ENCODE measurements at places on chromosomes 6 and 20.

- DNase-seq: no peak
These were observed 1.4 kb downstream of the TUBB2B start for GRCh38 chr6:3226042-3226441.

DNA sequence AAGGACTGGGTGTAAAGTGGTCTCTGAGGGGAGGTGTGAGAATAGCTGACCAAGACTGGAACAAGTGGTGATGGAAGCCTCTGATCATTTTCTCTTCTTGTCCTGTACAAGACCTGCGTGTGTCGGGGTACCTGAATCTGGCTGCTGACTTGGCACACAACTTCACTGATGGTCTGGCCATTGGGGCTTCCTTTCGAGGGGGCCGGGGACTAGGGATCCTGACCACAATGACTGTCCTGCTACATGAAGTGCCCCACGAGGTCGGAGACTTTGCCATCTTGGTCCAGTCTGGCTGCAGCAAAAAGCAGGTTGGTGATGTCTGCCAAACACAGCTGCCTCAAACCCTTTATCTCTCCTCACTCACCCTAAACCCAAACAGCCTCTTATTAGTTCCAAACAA lies 1.7 kb upstream of the HSD17B8 start:
- DNase-seq: no peak

GRCh38 chr20:14497004-14497403 lies 159.6 kb upstream of the FLRT3 start:
- DNase-seq: no peak

- DNase-seq: no peak
These were observed 34.2 kb downstream of the ZNF391 start for GRCh38 chr6:27422651-27423332.

DNA sequence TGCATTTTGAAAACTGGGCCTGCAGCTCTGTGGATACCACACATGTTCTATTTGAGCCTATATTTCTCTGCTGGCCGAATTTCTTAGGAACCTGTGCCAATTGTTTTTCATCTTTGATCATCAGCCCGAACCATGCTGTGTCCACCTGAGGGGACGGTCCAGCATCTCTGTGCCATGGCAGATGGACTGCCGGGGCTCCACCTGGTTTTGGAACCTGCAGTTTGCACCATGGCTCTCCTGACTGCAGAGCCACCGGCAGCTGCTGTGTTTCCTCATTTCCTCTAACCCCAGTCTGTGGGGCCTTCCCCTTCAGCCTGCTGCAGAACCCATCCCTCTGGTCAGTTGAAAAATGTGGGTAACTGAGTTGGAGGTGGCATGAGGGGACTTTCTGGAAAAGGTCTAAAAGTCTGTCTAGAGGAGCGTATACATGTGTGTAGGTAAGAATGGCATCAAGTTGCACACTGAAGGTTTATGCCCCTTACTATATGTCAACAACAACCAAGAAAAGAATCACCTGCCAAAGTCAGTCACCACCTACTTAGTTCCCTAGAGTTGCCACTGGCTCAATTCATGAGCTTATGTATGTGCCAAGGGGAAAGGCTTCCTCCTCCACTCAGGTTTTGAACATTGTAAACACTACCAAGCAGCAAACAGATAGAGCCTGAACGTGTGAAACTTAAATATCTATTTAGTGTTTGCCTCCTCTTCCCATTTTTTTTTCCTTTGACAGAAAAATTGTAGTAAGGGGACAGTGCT lies 548.2 kb downstream of the PRKN start:
- no peak for DNase-seq

DNA sequence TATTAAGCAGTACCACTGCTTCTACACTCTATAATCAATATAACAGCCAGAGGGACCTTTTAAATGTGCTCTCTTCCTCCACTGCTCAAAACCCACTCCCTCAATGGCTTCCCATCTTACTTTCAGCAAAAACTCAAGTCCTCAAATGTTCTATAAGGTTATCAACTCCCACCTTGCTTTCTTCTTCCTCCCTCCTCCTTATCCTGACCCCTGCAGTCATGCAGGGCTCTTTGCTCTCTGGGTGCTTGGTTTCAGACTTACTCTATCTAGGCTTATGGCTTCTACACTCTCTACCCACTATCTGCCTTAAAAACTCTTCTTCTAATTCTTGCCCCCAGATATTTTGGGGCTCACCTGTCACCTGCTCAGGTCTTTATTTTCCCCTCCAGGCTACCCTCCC lies 5.3 kb downstream of the ARHGAP18 start:
- no peak for DNase-seq

DNA sequence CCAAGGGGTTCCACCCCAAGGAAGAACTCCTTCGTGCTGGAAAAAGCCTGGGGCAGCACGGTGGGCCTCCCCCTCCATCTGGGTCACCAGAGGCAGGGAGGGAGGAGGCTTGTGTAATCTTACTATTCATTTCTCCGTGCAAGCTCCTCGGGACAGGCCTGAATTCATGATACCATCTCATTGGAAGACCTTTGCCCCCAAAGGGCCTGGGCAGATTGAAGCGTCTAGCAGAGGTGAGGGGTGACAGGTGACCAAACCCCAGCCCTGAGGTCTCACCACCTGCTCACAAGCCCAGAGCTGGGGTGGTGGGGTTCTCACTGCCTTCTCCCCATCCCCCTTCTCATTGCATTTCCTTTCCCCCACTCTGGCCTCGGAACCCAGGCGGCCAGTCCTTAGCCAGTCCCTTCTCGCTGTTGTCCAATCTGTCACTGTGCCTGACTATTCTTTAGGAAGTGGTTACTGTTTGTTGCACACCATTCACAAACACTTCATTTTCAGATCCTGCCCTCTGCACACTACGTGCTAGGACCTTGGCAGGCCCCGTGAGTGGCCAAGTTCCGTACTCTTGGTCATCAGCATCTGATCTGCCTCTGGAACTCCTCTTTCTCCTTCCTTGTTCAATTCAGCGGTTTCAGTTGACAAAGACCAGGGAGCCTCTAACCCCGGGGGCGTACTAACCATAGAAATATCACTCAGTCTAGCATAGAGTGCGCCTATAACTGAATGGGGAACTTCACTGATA lies 137.1 kb downstream of the LY86 start:
- DNase-seq: no peak

DNA sequence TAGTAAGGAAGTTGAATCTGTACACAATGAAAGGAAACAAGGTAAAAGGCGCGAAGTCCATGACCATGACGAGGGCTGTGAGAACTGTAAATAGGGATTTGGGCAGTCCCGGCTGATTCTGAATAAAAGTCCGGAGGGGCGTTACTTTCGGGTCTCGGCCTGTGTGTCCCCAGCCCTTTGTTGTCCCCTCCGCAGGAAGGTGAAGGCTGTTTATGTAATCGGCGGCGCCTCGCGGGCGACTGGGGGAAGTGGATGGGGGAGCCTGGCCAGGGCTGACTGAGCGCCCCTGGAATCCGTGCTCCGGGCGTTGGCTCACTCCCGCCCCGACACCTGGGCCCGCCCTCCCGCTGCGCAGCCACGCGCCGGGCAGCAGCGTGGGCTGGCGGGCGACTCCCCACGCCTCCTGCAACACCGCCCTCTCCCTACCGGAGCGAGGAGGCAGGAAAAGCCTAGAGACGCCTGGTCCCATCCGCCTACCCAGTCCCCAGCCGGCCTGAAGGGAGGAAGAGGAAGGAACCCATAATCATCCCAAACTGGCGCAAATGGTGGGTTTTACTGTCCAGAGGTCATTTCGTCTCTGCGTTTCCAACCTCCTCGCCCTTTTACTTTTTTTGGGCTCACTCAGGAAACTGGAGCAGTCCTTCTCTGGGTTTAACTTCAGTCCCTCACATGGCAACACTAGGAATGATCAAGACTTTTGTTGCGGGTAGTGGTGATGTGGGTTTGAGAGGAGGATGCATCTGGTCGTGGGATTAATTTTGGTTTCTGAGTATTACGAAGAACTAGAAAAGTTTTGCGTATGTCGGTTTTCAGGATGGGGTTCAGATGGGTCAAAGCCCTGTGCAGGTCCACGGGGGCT lies 12.1 kb downstream of the TRIM31 start:
- DNase-seq: no peak

DNA sequence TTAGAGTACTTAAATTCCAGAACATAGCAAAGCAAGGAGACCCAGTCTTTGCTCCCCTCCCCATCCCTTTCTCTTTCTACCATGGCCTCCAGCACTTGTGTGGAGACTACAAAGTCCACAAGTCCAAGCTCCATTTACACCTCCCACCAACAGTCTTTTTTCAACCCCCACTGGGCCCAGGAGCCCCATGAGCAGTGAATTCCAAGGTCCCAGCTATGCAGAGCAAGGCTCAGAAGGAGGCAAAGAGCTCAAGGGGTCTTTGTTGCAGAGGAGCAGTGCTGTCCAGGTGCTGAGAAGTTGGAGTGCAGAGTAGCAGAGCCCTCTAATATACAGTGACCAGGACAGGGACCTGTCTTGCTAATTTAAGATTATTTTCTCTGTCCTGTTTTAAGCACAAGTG lies 9.0 kb downstream of the PAK5 start:
- no peak for DNase-seq
